ENCODE measurements at places on chromosomes 7 and 10.

DNA sequence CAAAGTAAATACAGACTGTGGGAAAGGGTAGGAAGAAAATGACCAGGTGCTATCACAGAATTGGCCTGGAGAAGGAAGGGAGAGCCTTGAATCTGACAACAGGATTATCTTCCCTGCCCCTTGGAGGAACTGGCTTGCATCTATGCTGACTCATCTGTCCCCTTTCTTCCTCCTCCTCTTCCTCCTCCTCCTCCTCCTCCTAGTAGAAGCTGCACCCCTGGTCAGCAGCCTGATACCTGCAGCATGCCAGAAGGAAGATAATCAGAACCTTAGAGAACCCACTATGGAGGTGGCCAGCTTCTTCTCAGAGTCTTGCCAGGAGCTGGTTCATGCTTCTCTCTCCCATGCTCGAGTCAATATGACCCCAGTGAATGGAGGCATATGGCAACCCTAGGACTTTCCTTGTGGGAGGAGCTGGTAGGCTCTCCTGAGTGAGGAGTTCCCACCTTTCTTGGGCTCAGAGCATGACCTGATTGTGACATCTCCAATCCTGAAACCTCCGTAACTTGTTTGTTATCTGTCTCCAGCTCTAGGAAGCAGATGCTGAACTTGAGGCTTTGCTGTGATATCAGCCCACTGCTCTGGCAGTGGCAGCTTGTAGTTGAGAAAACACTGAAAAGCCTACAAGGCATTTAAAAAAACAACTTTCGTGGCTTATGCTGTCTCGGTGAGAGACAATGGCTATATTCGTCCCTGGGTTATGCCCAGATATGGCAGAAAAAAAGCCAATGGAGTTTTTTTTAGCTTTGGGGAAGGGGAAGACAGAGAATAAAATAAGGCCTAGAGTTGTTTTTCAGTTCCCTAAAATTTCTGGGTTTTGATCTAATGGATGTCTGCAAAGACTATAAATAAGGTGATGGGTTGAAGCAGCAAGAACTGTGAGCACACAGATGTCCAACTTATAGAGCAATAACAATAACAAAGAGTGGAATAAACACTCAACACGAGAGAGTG, 60.6 kb downstream of the CDHR3 start:
- DNase-seq = no peak

DNA sequence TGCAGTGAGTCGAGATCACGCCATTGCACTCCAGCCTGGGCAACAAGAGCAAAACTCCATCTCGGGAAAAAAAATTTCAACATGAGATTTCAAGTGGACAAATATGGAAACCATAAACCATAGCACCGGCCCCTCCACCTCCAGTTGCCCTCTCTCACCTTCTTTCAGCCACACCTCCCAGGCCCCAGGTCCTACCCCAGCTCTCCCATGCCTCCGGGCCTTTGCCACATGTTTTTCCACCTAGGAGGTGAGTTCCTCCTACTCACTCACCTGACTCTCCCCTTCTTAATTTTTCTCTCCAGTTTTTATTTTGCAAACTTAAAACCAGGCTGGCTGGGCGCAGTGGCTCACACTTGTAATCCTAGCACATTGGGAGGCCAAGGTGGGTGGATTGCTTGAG, 13.7 kb upstream of the CLDN4 start:
- no peak for DNase-seq

- no peak for DNase-seq
These were observed 925.1 kb downstream of the LRMDA start for GRCh38 chr10:76356557-76356956.

- peak; percentile 9 for DNase-seq
These were observed 196.0 kb downstream of the RNLS start for GRCh38 chr10:88386821-88387773.

DNA sequence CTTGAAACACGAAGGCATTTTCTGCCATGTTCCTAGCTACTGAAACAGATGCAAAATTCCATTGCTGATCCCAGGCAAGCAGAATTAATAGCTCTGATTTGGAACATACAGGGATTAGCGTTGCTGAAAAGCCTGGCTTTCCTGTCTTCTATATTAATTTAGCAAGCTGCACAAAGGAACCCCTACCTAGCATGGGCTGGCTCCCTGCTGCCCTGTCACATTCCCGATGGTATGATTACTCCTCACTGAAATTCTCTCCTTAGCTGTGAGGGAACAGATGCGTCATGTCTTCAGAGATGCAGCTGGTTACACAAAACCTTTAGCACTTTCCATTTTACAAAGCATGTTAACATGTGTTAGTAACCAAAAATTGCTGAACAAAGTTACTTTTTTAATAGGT, 878.9 kb downstream of the TYW1 start:
- no peak for DNase-seq

DNA sequence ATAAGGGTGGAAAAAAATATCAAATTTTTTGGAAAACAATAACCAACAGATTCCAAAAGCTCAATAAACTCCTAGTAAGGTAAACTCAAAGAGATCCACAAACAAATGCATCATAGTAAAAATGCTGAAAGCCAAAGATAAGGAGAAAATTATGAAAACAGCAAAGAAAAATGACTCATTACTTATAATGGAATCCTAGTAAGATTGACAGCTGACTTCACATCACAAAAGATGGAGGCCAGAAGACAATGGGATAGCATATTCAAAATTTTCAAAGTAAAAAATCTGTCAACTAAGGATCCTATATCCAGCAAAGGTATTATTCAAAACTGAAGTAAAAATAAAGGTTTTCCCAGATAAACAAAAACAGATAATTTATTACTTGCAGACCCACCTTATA, 183.4 kb upstream of the VIPR2 start:
- DNase-seq = no peak

DNA sequence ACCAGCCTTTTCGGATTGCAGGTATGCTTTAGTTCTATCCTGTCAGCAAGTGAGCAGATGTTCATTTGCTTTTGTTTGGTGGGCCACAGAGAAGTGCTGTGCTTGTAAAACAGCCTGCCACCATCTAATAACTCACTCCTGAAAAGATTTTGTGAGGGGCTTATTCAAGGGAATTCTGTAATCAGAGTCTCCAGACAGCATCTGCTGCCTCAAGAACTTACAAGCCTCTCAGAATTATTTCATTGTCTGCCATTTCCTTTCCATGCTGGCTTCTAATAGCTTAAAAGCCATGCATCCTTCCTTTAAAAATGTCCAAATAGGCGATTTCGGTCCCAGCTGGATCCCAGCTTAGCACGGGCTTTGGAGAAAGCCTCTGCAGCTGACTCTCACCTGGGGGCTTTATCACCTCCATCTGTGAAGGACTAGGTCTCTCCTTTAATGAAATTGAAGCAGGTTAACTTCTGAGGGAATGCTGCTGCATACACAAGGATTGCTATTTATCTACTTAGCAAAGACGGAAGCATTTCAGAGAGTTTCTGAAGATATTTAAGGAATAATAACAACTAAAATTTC, 48.0 kb downstream of the MALRD1 start:
- DNase-seq = no peak

DNA sequence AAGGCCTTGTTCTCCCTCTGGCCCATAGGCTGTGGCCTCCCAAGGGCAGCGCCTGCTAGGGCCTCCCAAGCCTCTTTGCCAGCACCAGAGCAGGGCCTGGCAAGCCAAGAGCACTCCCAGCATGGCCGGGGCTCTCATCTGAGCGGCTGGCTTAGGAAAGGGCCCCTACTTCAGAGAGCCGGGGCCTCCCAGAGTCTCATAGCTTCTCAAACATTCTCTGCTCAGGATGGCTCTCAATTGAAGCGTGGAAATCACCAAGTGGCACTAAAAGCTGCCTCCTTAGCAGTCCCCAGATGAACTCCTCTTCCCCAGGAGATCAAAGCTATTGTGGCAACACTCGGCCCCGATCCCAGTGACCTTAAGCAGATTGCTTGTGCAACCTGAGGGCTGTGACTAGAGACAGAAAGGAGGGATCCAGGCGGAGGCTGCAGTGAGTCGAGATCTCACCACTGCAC, 69.4 kb downstream of the FAM53B start:
- DNase-seq = no peak

- no peak for DNase-seq
These were observed 75.3 kb downstream of the EPC1 start for GRCh38 chr10:32271617-32272016.

DNA sequence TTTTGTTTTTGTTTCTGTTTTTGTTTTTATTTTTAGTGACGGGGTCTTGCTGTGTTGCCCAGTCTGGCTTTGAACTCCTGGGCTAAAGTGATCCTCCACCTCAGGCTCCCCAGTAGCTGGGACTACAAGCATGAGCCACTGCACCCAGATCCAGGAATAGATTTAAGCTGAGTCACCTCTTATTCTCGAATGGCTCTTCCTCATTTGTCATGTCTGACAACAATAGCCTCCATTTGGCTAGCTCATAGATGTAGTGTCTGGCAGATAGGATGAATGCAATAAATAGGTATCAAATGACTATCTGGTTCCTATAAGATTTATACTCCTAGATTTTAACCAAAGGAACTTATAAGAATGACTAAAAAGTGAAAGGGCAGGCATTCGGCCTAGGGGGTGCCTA, 172.9 kb downstream of the TMEM26 start:
- no peak for DNase-seq

- no peak for DNase-seq
These were observed 478.3 kb downstream of the TNS3 start for GRCh38 chr7:47103498-47104205.

DNA sequence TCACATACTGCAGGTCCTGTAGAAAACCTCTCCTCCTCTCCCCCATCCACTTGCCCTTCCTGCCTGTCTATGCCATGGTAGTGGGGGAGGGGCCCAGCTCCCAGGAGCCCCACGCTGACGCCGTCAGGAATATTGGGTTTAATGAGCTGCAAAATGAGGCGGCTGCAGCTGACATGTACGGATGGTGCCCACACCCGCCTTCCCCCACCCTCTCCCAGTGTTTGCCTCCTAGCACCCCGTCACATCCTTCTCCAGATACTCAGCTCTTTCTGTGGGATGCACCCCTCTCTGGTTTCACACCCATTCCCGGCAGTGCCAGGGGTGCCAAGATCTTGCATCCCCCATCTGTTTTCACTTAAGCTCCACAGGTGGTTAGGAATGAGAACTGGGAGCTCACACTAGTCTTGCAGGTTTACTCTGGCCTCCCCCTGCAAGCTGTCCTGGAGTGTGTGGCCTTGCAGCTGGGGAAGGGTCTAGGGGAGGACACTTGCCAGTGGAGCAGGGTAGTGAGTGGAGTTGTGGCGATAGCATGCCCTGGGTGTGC, 26.1 kb downstream of the GBX1 start:
- peak; percentile 64 for DNase-seq

DNA sequence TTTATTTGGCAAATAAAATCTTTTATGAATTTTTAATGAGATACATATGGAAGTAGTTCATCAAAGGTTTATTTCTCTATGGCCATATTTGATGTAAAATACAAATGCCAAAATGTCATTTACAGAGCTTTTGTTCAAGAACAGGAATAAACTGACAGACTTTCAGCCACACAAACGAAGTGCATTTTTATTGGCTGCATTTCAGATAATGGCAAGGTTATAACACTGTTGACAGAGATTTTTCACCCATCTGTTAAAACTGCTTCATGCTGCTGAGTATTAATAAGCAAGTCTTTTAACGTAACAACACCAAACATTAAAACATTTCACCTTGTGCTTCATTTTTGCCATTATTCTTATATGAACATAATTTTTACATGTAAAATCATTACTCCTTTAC, 254.4 kb downstream of the ANKRD7 start:
- DNase-seq = peak; percentile 82

- no peak for DNase-seq
These were observed 36.2 kb upstream of the RET start for GRCh38 chr10:43040482-43041256.

DNA sequence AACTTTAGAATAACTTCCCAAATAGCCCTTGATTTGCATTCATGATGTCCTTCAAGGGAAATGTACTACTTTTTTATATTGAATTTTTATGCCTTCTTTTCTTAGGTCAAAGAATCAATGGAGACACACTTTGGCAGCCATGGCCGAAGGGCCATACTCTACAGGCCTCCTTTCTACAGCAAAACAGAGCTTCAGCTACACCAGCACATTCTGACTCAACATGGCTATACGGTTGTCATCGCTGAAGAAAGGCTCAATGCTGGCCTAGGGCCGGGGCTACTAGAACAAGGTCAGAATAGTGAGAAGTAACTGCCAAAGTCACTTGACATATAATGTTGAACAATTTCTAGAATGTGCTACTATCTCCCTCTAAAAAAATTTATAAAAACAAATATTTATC, 27.0 kb downstream of the CPED1 start:
- DNase-seq = no peak

GRCh38 chr7:23450518-23450917, 19.8 kb downstream of the IGF2BP3 start:
- DNase-seq = no peak

DNA sequence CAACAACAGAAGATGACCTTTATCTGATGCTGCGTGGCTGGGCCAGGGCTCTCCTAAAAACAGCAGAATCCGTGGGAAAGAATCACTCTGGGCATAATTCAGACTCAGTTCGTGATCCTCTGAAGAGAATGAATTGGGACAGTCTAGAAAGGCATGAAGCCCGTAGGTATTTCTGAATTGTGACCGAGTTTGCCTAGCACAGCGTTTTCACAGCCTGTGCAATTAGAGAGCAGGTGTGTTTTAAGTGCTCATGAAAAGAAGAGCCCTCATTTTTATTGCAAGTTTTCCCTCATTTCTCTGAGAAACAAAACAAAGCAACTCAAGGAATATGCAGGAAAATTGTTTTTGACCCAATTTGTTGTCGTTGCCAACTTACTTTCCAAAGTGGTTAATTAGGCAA, 366.2 kb downstream of the WDR11 start:
- DNase-seq = no peak

DNA sequence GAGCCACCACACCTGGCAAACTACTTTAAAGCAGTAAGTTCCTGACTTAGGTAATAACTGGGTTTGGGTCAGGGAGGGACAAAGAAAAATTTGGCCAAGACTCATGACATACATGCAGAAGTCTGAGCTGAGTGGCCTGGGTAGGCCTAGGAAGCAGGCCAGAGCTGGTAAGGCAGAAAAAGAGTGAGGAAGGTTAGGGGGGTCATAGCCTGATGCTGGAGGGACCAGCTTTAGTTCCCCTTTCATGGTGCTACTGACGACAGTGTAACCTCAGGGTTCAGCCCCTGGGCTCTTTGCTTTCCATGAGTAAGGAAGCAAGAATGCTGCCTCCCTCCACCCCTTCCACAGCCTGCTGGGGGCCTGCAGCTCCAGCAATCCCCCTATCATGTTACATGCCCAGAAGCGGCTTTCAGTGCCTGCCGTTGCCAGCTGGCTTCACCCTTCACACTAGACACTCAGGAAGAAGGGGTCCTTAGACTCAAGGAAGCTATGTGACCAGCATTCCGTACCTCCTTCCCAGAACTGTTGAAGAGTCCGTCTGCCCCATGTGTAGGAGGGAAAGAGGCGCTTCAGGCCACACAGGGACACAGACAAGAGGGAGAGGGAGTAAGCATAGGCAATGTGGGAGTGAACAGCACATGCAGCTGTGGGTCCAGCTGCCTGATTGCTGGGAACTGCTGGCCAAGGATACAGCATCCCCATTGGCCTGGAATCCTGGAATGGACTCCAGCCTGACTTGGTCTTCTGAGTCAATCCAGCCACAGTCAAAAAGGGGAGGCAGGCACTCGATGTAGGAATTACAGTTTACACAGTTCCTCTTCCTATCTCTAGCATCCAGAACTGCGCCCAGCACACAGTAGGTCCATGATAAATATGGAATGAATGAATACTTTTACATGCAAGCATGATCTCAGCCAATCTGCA, 4.1 kb upstream of the PLAU start:
- peak; percentile 19 for DNase-seq

- no peak for DNase-seq
These were observed 29.0 kb downstream of the ZNRF2 start for GRCh38 chr7:30313348-30313747.
